ENCODE measurements at places on chromosomes 3 and 15. TPM values are rescaled to one million over a fixed set of nuclear protein-coding genes. Genes with fewer than 3 reads are reported as not detected.

Gene DUOXA1
- not detected for total RNA-seq

Gene NDN
- total RNA-seq: 27.8 TPM

Gene ZNF660
- 11.2 TPM for total RNA-seq

Gene GRAMD2A
- not detected for total RNA-seq

Gene MFAP1
- 30.2 TPM for total RNA-seq

Gene EFCC1
- 0.13 TPM for total RNA-seq

Gene NRG4
- total RNA-seq: not detected

Gene GPR62
- total RNA-seq: not detected

Gene CX3CR1
- total RNA-seq: not detected

Gene CCR9
- not detected for total RNA-seq

Gene SPG11
- 79.1 TPM for total RNA-seq

Gene OR5H1
- total RNA-seq: not detected

Gene OR5K2
- total RNA-seq: not detected

Gene ELL3
- 1.6 TPM for total RNA-seq

Gene MNS1
- 2.5 TPM for total RNA-seq

Gene SAMMSON
- total RNA-seq: not detected

Gene CFAP91
- total RNA-seq: not detected

Gene DVL3
- total RNA-seq: 121 TPM

Gene ANKRD63
- 0.42 TPM for total RNA-seq

- no peaks in the 10 kb centered on the region for H3K36me3 ChIP-seq
- H3K27ac ChIP-seq: no peak overlapping the region
- no peak overlapping the region for H3K4me3 ChIP-seq
- peaks cover 11% of the 10 kb centered on the region for H3K4me1 ChIP-seq
- no peaks in the 10 kb centered on the region for H3K27me3 ChIP-seq
Observed at GRCh38 chr3:25177041-25177440, 251.0 kb upstream of the RARB start.

DNA sequence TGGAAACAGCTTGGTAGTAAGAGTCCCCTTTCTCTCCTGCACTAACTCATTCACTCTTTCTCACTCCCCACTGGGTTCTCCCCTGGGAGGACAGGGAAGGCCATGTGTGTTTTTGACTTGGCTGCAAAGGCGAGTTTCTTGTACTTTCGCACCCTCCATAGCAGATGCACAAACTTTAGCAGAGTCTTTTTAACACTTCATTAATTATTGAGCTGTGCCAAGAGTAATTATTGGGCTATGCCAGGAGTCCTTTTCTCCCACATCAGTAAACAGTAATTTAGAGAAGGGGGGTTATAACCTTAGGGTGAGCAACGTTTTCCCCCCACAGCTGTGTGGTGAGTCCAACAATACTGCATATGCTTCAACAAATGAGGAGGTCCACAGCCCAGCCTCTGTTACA lies 224.4 kb upstream of the ATP11B start:
- peaks cover 2% of the 10 kb centered on the region for H3K4me1 ChIP-seq
- DNase-seq: no peak
- peaks cover 40% of the 10 kb centered on the region for H3K27me3 ChIP-seq
- H3K36me3 ChIP-seq: no peaks in the 10 kb centered on the region

- no peak overlapping the region for H3K27ac ChIP-seq
- peaks cover 5% of the 10 kb centered on the region for H3K36me3 ChIP-seq
Observed at GRCh38 chr3:29475305-29475840, 194.5 kb downstream of the RBMS3 start.

DNA sequence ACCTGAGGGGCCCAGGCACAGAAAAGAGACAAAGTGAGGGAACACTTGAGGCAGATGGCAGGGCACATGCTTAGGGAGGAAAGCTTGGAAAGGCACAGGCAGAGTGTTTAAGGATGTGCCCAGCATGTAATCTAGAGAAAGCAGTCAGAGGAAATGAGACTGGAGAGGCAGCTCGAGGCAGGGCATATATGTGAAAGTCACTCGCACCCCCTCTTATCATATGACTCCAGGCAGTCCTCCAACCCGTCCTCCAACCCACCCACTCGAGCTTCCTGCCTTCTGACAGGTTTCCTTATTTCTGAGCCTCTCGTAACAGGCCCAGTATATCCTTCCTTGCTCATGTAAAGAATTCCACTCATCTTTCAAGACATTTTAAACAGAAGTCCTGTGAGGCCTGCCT lies 294.0 kb downstream of the SOX2 start:
- H3K4me1 ChIP-seq: no peaks in the 10 kb centered on the region
- no peak overlapping the region for H3K27ac ChIP-seq
- no peak for DNase-seq
- peaks cover 8% of the 10 kb centered on the region for H3K27me3 ChIP-seq

GRCh38 chr15:62896969-62897486 lies 145.5 kb upstream of the TPM1 start:
- H3K4me1 ChIP-seq: peaks cover 58% of the 10 kb centered on the region
- H3K4me3 ChIP-seq: peak overlapping the region; percentile 50
- H3K27ac ChIP-seq: peak overlapping the region; percentile 94
- no peaks in the 10 kb centered on the region for H3K36me3 ChIP-seq
- no peaks in the 10 kb centered on the region for H3K27me3 ChIP-seq

GRCh38 chr3:47994180-47994579 lies 22.0 kb downstream of the MAP4 start:
- peaks cover 35% of the 10 kb centered on the region for H3K36me3 ChIP-seq
- H3K27ac ChIP-seq: no peak overlapping the region
- H3K27me3 ChIP-seq: no peaks in the 10 kb centered on the region
- no peak for DNase-seq
- peaks cover 27% of the 10 kb centered on the region for H3K4me1 ChIP-seq
- H3K4me3 ChIP-seq: no peak overlapping the region

- H3K4me3 ChIP-seq: no peak overlapping the region
- H3K27me3 ChIP-seq: peaks cover 11% of the 10 kb centered on the region
- no peaks in the 10 kb centered on the region for H3K36me3 ChIP-seq
- H3K4me1 ChIP-seq: no peaks in the 10 kb centered on the region
- no peak overlapping the region for H3K27ac ChIP-seq
- DNase-seq: no peak
Observed at GRCh38 chr3:176275113-176275512, 922.2 kb downstream of the TBL1XR1 start.

- H3K27me3 ChIP-seq: peaks cover 36% of the 10 kb centered on the region
- no peak for DNase-seq
- H3K4me1 ChIP-seq: peaks cover 4% of the 10 kb centered on the region
- no peak overlapping the region for H3K4me3 ChIP-seq
- no peak overlapping the region for H3K27ac ChIP-seq
Observed at GRCh38 chr3:140898340-140899180, 43.1 kb upstream of the SLC25A36 start.

GRCh38 chr3:105480768-105481167 lies 114.1 kb downstream of the ALCAM start:
- peaks cover 12% of the 10 kb centered on the region for H3K36me3 ChIP-seq
- H3K4me1 ChIP-seq: peaks cover 8% of the 10 kb centered on the region
- H3K27ac ChIP-seq: no peak overlapping the region
- no peak for DNase-seq
- no peak overlapping the region for H3K4me3 ChIP-seq
- no peaks in the 10 kb centered on the region for H3K27me3 ChIP-seq

GRCh38 chr3:19183584-19183983 lies 35.3 kb downstream of the KCNH8 start:
- no peak overlapping the region for H3K4me3 ChIP-seq
- no peak overlapping the region for H3K27ac ChIP-seq
- H3K27me3 ChIP-seq: no peaks in the 10 kb centered on the region
- no peaks in the 10 kb centered on the region for H3K36me3 ChIP-seq

DNA sequence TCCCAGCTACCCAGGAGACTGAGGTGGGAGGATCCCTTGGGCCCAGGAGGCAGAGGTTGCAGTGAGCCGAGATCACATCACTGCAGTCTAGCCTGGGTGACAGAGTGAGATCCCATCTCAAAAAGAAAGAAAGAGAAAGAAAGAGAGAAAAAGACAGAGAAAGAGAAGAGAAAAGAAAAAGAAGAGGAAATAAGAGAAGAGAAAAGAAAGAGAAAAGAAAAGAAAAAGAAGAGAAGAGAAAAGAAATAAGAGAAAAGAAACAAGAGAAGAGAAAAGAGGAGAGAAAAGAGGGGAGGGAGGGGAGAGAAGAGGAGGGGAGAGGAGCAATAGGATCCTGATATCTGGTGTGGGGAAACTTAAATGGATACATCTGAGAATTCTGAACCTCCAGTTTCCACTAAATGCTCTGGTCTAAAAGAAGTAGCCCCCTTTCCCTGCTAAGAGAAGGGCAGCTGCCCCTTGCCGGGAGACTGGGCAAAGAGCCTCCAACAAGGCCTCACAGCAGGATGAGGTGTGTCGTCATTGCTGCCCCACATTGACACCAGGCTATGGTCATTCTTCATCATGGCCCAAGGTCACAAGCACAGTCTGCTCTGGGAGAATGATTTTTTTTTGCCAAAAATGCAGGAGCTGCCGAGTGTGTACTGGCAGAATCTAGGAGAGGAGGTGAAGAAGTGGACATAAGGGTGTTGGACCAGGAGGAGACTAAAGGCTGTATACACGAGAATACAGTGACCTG lies 21.1 kb upstream of the COMMD4 start:
- peaks cover 3% of the 10 kb centered on the region for H3K4me1 ChIP-seq
- H3K4me3 ChIP-seq: no peak overlapping the region
- no peaks in the 10 kb centered on the region for H3K36me3 ChIP-seq
- DNase-seq: no peak
- H3K27ac ChIP-seq: no peak overlapping the region
- H3K27me3 ChIP-seq: peaks cover 34% of the 10 kb centered on the region

GRCh38 chr3:133377396-133377795 lies 22.5 kb upstream of the BFSP2 start:
- no peak overlapping the region for H3K27ac ChIP-seq
- no peaks in the 10 kb centered on the region for H3K36me3 ChIP-seq
- DNase-seq: no peak

- DNase-seq: no peak
- peaks cover 17% of the 10 kb centered on the region for H3K4me1 ChIP-seq
- H3K27ac ChIP-seq: no peak overlapping the region
- no peaks in the 10 kb centered on the region for H3K36me3 ChIP-seq
Observed at GRCh38 chr3:13075318-13075717, 2.1 kb upstream of the IQSEC1 start.

DNA sequence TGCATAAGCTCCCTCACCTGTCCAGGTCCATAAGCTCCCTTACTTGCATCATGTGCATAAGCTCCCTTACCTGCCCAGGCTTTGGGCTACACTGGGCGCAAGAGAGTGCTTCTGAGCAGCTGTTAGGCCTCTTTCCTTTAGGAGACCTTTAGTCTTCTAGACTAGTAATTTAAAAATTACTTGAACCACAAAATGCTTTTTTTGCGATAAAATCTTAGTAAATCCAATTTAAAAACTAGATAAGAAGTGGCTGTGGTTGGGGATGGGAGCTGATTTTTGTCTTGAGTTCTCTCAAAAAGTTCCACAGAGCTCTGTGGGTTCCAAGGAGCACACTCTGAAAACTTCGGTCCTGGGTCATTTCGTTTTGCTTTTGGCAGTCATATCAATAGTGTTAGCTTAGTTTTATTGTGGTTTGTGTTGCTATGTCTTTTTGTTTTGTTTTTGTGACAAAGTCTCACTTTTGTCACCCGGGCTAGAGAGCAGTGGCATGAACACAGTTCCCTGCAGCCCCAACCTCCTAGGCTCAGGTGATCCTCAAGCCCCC lies 6.7 kb downstream of the CEMIP start:
- H3K4me3 ChIP-seq: peak overlapping the region; percentile 28
- no peak for DNase-seq
- H3K4me1 ChIP-seq: peaks cover 89% of the 10 kb centered on the region
- H3K27ac ChIP-seq: no peak overlapping the region

DNA sequence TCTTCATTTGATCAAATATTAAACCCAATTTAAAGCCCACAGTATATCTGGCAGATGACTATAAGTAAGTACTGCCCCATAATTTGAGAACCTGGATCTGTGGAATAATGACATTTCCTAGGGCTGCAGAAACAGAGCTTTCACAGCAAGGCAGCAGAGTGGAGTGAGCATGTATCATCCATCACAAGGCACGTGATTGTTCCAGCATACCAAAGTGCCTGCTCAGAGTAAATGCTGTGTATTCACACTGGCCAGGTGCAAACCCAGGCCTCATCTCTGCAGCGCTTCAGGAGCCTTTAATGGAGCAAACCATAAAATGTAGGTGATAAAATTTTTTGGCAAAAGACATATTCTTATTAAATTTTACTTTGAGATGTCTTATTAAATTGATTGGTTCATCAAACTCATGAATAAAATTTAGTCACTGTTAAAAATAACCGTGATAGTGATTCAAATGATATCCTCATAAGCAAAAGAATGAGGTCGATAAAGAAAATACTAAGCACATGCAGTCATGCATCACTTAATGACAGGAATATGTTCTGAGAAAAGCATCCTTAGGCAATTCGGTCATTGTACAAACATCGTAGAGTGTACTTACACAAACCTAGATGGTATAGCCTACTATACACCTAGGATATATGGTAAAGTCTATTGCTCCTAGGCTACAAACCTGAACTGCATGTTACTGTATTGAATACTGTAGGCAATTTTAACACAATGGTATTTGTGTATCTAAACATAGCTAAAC lies 99.3 kb upstream of the SLC24A5 start:
- DNase-seq: no peak
- no peaks in the 10 kb centered on the region for H3K36me3 ChIP-seq
- no peaks in the 10 kb centered on the region for H3K4me1 ChIP-seq
- H3K27ac ChIP-seq: no peak overlapping the region

GRCh38 chr15:68333775-68334470 lies 56.4 kb downstream of the FEM1B start:
- peaks cover 83% of the 10 kb centered on the region for H3K4me1 ChIP-seq
- H3K27ac ChIP-seq: peak overlapping the region; percentile 97
- H3K27me3 ChIP-seq: no peaks in the 10 kb centered on the region
- H3K36me3 ChIP-seq: peaks cover 70% of the 10 kb centered on the region
- DNase-seq: no peak

DNA sequence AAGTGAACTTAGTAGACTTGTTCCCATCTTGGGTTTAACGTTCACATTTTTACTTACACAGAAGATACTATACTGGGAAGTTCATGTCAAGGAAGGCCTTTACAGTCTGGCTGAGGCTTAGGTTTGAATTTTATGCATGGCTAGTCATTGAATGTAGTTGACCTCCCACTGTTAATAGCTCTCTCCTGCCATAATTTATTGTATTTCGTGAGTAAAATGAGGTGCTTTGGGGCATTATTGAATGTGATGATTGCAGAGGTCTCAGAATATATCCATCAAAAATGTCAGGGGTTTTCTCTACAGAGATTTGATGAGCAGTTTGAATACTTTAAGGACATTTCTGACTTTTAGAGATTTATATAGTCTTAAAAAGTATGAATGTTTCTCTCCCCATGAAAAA lies 356.6 kb upstream of the GRM7 start:
- H3K4me1 ChIP-seq: no peaks in the 10 kb centered on the region
- no peak overlapping the region for H3K4me3 ChIP-seq
- H3K27ac ChIP-seq: no peak overlapping the region
- H3K27me3 ChIP-seq: no peaks in the 10 kb centered on the region
- H3K36me3 ChIP-seq: no peaks in the 10 kb centered on the region

DNA sequence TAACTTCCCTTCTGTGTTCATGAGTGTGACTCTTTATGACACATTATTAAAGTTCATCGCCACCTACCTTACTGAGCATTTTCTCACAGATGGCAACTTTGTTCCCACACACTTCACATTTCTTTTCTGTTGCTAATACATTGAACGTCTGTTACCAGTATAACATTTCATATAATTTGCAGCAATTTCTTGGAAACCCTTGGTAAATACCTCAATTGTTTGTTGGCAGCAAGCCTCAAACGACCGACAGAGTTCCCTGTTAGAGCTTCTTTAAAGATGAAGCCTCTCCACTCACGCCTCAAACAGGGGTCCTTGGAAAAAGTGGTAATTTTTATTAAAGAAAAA lies 3.2 kb upstream of the CHSY1 start:
- peaks cover 26% of the 10 kb centered on the region for H3K4me1 ChIP-seq
- H3K27me3 ChIP-seq: peaks cover 11% of the 10 kb centered on the region
- H3K36me3 ChIP-seq: no peaks in the 10 kb centered on the region
- H3K4me3 ChIP-seq: no peak overlapping the region

- DNase-seq: peak; percentile 73
- H3K4me1 ChIP-seq: no peaks in the 10 kb centered on the region
- no peak overlapping the region for H3K4me3 ChIP-seq
- H3K36me3 ChIP-seq: no peaks in the 10 kb centered on the region
Observed at GRCh38 chr15:43286074-43286473, 19.3 kb upstream of the TGM5 start.
